ENCODE measurements at places on chromosomes 12 and 14.

GRCh38 chr12:123502163-123502704 lies 31.3 kb downstream of the RILPL1 start:
- no peak for DNase-seq

DNA sequence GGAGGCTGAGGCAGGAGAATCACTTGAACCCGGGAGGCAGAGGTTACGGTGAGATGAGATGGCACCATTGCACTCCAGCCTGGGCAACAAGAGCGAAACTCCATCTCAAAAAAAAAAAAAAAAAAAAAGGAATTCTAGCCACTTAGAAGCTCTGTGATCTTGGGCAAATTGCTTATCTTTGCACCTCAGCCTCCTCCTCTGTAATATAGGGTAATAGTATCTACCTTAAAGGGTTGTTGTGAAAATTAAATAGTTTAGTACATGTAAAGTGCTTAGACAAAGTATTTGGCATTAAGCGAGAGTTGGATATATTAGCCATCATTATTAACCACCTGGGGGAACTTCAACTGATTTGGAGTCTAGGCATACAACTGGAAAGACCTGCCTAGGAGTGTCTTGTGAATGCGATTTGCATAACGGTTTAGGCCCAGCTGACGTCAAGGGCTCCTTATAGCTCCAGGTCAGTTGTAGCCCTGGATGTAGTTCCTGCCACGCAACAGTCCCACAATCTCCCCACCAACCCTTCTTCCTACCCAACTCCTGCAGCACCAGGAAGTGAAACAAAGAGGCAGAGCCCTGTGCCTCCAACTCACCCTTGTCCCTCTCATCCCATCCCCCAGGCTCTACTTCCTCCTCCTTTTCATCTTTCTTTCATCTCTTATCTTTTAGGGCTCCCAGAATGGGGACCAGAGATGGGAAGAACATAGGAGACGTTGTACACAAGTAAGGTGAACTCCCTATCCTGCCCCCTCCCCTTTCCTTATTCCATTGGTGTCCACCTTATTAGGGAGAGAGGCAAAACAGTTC lies 2.1 kb upstream of the IL23A start:
- no peak for DNase-seq

DNA sequence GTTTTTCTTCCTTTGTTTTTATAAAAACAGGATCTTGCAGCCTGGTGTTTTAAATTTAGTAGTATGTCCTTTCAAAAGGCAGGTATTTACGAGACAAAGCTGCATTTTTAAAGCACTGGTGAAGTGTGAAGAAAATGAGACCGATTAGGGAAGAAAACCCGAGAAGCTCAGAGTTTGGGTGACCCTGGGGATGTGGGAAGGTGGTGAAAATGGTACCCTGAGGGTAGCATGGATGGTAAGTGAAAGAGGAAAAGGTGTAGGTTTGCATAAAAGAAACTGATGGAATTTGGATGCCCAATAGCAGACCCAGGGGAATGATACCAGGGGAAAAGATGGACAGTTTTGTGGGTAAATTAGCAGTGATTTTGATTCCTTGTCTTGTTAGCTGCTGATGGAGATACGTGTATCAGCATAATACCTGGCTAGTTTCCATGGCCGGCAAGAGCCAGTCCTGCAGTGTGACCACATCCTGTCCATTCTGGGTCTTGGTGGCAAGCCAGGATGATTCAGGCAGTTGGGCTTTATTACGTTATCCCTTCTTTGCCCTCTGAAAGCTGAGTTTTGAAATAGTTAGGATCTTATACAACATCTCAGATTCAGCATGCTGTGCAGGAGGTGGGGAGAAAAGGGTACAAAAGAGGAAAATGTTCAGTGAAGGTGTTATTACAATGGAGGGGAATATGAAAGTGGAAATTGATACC lies 8.9 kb downstream of the BICD1 start:
- peak; percentile 98 for DNase-seq

DNA sequence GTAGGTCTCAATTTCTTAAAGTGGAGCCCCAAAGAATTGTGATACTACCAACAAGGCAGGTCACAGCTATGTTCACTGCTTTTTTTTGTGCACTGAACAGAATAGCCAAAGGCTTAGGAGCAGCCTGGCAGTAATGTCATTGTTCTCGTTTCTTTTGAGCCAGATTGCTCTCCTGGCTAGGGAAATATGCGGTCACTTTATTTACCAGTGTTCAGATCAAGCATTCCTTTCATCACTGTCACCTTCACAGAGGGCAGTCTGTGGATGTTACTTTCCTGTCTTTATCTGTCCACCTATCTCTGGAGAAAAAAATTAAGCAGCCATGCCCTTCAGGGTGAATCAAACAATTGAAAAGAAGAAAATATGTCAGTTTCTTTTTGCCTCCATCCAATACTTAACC lies 159.6 kb downstream of the BTG1 start:
- no peak for DNase-seq

DNA sequence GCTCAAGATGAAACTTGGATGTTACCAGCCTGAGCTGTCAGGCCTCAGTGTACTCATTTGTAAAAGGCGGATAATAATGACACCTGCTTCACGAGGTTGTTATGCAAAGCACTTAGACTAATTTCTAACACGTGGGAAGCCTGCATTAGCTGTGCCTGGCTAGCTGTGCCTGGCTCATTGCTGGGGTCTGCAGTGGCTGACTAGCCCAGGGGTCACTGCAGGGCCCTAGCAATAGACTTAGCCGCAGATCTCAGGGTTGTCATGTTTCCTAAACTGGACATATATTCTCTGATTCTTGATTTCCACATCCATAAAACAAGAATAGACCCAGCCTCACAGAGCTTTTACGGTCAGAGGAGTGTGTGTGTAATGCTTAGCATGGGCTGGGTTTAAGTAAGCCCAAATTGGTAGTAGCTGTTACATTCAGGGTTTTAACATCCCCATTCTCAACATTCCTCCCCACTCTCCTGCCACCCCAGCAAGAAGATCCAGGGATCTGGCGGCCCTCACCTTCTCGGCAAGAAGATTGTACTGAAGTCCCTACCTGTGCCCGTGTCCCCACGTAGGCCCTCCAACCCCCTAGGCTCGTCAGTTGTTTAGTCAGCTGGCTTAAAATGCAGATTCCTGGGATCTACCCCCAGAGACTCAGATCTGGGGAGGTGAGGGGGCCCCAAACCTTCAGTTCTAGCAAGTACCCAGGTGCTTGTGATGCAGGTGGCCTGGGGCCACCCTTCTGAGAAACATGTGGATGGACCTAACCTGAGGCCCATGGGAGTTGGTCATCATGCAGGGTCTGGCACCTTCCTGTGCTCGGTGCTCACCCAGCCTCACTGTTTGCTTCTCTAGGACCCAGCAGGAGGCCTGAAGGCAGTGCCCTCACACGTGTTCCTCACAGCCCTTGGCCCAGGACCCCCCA lies 8.6 kb downstream of the NR4A1 start:
- DNase-seq, result no peak

GRCh38 chr14:62665286-62665685 lies 380.0 kb downstream of the KCNH5 start:
- DNase-seq, result no peak

DNA sequence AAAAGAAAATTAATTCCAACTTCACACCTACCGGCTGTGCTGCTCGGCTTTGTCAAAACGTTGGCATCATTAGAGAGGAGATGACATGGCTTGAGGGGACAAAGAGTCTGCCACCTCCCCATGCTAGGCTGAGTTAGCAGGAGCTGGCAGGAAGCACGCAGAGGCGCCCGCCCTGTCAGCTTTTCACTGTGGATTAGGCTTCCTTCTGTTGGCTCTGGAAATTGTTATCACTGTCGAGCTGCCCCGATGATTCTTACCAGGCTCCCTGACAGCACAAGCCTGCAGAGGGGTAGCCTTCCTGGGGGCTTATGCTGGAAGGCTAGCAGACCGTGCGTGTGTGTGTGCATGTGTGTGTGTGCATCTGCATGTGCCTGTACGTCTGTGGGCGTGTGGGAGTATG lies 490.9 kb upstream of the TBX3 start:
- no peak for DNase-seq
